ENCODE measurements at places on chromosomes 6 and 20.

- no peak for DNase-seq
Measured at GRCh38 chr6:43120101-43120763, 44.1 kb downstream of the PTK7 start.

DNA sequence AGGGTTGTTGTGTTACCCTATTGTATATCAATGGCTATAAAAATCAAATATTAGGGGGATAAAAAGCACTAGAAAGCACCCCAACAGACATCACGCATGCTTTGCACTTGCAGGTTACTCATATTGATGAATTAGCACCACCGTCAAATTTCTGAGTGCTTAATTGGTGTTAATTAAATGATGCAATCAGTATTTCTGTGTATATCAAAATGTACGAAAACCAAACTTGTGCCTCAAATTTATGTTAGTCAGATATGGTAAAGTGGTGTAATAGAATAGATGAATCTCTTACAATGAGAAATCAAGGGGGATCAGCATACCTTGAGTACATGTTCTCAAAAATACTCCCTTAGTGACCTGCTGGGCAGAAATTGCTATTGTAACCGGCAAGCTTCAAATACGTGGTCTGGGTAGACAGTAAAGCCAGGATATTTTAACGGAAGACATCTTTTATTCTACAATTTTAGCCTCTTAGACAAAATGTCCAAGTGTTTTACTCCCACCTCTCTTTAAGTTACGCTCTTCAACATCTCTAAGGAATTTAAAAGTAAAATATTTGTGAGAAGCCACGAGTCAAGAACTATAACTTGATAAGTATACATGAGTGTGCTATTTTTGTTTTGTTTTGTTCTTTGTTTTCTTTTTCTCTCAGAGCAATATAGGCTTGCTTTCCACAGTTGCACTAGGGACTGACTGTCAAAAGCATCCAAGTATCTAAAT lies 166.0 kb downstream of the QKI start:
- no peak for DNase-seq

GRCh38 chr6:44681761-44682160 lies 294.3 kb downstream of the CDC5L start:
- peak; percentile 65 for DNase-seq

- DNase-seq, result no peak
Measured at GRCh38 chr6:32184084-32184640, at the start of gene AGER. TSS of gene AGER (minus strand) at chr6:32184253. CDS start at chr6:32184222, 31 bp downstream.

DNA sequence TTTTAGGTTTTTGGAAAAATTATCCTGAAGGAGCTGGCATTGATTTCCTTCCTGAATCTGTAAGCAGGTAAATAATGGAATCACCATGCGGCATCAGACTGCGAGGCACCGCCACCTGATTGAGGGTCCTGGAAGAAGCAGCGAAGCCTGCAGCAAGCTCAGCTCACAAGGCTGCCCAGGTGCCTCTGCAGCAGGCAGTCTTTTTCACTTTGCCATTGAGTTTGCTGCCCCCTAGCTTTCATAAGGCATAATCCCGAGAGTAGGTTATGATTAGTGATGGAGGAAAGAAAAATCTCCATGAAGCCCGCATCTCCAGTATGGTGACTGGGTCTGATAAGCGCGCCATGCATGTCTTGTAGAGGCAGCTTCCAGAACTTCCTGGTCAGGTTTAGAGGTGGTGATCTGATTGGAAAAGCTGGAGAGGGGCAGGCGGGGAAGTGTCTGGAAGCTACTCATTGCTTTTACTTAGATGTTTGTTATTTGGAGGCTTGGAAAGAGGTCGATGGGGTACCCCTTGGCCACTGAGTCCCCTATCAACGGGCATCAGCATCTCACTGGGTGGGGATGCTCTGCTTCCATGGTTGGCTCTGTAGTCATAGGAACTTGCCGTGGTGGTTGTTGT lies 26.7 kb downstream of the IYD start:
- peak; percentile 55 for DNase-seq

DNA sequence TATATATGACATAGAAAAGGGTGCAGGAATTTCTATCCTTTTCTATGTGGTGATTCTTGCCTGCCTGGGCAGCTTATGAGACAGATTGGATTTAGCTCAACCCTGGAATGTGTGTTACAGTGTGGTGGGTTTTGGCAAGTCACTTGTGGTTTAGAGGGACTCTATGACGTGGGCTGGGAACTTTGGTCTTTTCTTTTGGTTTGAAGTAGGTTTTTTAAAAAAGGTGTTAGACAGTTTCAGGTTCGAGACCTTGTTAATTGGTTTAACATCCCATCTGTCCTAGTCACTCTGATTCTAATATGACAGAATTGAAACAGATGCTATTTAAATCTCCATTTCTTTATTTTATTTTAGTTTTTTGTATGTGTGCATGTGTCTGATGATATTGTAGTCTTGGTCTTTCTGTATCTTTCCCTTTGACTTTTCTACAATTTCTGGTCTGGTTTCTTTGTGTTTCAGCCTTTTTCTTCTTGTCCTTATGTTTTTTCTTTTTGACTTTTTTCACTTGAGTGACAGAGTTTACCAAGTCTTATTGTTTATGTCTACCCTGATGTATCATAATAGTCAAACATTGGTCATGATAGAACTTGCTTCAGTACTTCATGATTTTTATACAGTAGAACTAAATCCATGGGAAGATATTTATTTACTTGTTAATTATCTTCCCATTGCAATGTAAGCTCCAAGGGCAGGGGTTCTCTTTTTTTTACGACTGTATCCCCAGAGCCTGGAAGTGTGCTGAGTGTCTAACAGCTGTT lies 174.3 kb downstream of the CDKAL1 start:
- peak; percentile 67 for DNase-seq

DNA sequence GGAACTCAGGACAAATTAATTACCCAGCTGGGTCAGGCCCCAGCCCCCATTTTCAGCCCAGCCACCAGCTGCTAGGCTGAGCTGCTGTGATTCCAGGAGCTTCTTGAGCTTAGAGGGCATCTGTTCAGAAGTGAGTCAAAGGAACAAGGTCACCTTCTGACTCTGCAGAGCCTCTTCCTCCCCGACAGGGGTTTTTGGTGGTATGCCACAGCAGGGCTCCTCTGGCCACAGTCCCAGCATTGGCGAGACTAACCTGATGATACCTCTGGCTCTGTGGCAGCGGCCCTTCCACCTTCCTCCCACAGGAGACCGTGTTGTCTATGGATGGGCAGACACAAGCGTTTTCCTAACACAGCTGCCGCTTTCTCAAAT lies 39.7 kb downstream of the ZC3H12D start:
- DNase-seq, result no peak

DNA sequence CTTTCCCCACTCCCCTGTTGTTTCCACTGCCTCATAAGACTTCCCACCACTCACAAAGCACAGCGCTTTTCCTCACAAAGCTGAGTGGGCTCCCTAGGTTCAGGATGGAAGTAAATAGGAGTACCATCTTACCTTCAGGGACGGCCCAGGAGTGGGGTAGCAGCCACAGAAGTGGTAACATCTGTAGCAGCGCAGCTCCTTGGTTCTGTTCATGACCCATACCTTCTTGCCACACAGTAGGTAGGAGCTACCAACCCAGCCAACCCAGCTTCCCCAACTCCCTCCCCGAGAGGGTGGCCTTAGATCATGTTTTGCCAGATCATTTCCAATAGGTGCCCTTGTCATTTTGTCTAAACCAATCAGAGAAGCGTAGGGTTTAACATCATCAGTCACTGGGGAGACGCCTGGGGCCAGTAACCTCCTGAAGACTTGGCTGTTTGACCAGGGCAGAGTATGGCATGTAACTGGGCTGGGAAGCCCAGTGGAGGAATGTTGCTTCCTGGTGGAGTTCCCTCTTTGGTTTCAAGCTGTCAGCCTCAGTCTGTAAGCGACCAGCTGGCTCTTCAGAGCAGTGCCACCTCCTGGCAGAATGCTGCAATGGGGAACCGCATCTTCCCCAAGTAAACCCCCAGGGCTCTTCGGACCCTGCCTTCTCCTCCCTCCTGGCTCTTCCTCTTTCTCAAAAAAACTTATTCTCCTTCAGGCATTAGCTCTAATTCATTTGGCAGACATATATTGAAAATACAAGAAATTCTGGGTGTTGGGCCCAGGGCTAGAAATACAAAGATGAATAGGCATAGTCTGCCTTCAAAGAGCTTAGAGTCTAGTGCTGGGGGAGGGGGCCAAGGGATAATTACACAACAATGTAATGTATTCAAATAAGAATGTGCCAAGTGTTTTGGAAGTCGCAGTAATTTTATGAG lies at the start of gene HLA-DMA:
Gene HLA-DMA, minus strand, starts transcription at position 281 of the 923 bp plus-strand sequence. Its CDS starts 61 bp downstream, at position 220.
- peak; percentile 93 for DNase-seq

- no peak for DNase-seq
Measured at GRCh38 chr6:52543729-52544601, 32.9 kb downstream of the TRAM2 start.

GRCh38 chr6:26379292-26379691 lies 3.6 kb upstream of the BTN2A2 start:
- DNase-seq, result no peak

DNA sequence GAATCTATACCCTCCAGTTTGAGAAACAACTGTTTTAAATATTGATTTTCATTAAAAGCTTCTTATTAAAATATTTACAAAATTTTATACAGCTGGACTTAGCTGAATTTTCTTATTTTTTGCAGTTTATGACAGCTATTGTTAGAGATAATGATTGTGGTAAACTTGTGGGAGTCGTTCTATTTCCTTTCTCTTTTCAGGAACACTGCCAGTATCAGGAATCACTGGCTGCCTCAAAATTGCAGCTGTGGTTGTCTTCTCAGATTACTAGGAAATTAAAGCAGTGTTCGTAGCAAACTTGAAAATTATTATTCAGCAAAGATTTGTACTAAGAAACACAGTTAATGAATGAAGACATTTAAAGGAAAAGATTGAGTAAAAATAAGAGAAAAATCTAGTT lies 311.0 kb downstream of the CENPW start:
- peak; percentile 62 for DNase-seq

DNA sequence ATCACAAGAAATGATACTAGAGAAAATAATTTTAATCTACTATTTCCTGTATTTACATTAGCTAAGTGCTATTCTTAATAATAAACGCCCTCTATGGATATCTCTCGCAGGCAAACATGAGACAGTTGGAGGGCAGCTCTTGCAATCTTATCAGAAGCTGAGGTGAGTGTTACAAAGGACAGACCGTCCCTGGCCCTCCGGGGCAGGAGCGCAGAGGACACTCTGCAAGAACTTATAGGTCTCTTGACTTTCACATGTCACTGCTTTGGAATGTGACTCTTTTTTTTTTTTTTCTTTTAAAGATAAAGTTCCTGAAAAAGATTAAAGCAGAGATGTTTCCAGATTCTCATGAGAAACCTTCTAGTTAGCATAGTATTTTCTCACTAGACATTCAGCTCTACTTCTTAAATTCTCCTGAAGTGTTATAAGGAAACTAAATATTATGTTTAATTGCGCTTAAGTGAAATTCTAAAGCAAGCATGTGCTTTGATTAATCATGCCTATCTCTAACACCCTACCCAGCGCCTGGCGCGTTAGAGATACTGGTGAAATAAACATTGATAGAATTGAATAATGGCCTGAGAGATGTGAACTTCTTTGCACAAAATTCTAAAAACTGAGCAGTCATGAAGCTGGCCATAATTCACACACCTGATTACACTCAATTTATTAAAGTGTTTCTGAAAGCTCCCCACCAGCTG lies 57.4 kb downstream of the SYTL3 start:
- peak; percentile 49 for DNase-seq

DNA sequence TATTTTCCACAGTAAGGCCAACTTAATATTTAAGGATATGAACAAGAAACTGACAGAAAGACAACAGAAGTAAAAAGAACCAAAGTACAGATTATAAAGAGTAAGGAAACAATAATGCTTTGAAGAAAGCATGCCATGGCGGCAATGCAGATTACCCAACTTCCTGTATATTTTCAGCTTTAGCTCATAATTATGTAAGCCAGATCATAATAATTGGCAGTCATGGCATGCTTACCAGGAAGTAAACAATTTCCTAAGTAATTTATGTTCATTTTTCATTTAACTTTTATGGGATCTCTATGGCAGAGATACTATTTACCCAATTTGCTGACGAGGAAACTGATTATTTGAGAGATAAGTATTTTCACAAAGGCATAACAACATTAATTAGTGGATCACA lies 988.7 kb downstream of the HACE1 start:
- no peak for DNase-seq

DNA sequence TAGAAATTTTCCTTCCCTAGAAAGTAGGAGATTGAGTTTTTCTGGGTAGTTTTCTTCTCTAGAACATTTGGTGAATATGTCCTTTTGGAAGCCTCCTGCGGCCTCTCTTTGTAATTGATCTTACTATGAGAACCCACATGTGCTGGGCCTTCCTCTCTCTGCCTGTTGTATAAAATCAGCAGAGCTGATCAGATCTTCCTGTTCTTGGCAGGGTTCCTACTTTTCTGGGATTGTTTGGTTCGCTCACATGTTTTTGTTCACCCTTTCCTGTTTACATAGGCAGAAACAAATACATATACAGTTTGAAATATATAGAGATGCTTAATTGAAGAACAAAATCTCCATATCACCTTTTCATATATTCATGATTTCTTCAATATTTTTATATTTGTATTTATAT lies 57.8 kb downstream of the IL22RA2 start:
- DNase-seq, result no peak

- no peak for DNase-seq
Measured at GRCh38 chr6:34834789-34835518, 43.1 kb downstream of the BLTP3A start.

- no peak for DNase-seq
Measured at GRCh38 chr20:23193801-23194384, 107.8 kb upstream of the CD93 start.

DNA sequence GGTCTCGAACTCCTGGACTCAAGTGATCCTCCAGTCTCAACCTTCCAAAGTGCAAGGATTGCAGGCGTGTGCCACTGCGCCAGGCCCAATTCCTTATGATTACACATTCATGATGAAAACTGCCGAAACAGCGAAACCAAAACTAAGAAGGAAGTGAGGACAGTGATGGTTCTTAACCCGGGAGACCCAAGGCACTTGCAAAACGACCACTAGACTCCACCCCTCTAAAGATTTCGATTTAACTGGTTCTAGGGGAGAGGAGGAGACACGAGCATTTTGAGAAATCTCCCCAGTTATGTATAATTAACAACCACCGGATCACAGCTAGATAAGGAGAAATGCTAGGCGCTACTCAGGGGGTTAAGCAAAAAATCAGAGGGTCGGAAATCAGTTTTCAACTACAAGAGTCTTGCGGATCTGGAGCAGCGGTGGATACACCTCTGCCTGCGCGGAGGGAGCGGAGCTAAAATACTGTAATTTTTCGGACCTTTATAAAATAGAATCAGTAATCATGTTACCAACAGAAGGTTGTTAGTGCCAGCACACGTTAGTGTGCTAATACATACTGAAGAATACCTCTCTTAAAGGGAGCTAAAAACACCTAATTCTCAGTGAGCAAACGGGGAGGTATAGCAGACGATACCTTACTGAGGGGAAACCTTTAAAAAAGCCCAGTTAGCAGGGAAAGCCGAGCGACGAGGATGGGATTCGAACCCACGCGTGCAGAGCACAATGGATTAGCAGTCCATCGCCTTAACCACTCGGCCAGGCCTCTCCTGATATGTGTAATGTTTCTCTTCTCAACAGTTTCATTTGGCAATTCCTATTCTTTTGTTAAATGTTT lies 60.0 kb upstream of the BTN3A2 start:
- DNase-seq, result peak; percentile 80

All from astrocyte of the spinal cord (primary cell).